ENCODE measurements at places on chromosomes 3 and 15. TPM values are rescaled to one million over a fixed set of nuclear protein-coding genes. Genes with fewer than 3 reads are reported as not detected.

SPTSSB gene
- not detected for total RNA-seq

LZTFL1 gene
- 6.0 TPM for total RNA-seq

XYLB gene
- total RNA-seq, result 1.4 TPM

NEDD4 gene
- 25.7 TPM for total RNA-seq

HCLS1 gene
- total RNA-seq, result 17.3 TPM

IGDCC3 gene
- 0.13 TPM for total RNA-seq

CCDC39 gene
- under 0.01 TPM for total RNA-seq

RUBCN gene
- total RNA-seq, result 9.0 TPM

C3orf49 gene
- not detected for total RNA-seq

ITGB5 gene
- 51.0 TPM for total RNA-seq

GAP43 gene
- not detected for total RNA-seq

FAM174B gene
- total RNA-seq, result 87.6 TPM

FBLN2 gene
- total RNA-seq, result 10.4 TPM

CHRFAM7A gene
- total RNA-seq, result 0.76 TPM

MUC4 gene
- not detected for total RNA-seq

XIRP1 gene
- not detected for total RNA-seq

DISP2 gene
- 0.13 TPM for total RNA-seq

TAGLN3 gene
- total RNA-seq, result not detected

SLC28A2 gene
- not detected for total RNA-seq

CLRN1 gene
- not detected for total RNA-seq

LEO1 gene
- 19.9 TPM for total RNA-seq

LEKR1 gene
- 0.26 TPM for total RNA-seq

TP63 gene
- not detected for total RNA-seq

TATDN2 gene
- 12.1 TPM for total RNA-seq

TEX55 gene
- not detected for total RNA-seq

DPPA2 gene
- not detected for total RNA-seq

ITGA11 gene
- 6.0 TPM for total RNA-seq

SLC12A6 gene
- 22.2 TPM for total RNA-seq

FSTL1 gene
- total RNA-seq, result 95.3 TPM

FRMD5 gene
- 1.5 TPM for total RNA-seq

KBTBD8 gene
- 1.8 TPM for total RNA-seq

IL17RD gene
- total RNA-seq, result 0.38 TPM

ZDHHC23 gene
- total RNA-seq, result 10.5 TPM

PLSCR4 gene
- 569 TPM for total RNA-seq

DUOXA2 gene
- total RNA-seq, result not detected

NUP210 gene
- 2.3 TPM for total RNA-seq

IL5RA gene
- not detected for total RNA-seq

CYP1A2 gene
- total RNA-seq, result under 0.01 TPM

C2CD4B gene
- total RNA-seq, result 28.2 TPM
